ENCODE measurements at places on chromosomes 4 and X.

GRCh38 chr4:187602339-187603092, 393.1 kb upstream of the ZFP42 start:
- DNase-seq, result no peak

- DNase-seq, result no peak
These were observed 224.6 kb downstream of the IL15 start for GRCh38 chr4:141860974-141861373.

DNA sequence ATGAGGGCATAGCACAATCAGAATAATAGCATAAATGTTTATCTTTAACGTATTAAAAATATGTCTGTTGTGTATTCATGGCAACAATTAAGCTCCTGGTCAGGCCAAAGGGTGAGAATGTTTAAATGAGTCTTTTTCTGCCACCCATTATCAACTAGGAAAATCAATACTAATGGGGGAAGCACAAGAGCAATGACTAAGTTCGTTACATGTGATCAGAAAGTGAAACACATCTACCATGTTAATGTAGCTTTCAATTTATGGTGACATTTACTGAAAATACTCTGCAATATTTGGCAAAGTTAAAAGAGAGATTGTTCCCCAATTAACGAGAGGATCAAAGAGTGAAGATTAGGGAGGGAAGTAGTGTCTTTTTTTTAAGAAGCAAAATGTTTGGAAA, 143.7 kb downstream of the NAA11 start:
- no peak for DNase-seq

DNA sequence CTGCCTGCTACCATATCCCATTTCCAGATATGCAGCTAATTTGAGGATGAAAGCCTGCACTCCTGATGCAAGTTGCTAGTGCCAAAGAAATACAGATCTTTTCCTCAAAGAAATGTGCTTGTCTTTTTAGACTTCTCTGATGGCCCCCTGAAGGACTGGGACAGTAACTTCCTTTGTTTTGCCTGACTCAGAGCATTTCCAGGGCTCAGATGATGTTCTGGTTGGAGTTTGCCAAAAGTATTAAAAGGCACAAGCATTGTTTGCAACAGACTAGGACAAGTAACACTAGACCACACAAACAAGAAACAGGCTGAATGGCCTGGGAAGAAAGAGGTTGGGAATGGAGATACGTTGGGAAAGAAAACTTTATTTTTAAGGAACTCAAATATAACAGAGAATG, 175.2 kb downstream of the IL13RA2 start:
- DNase-seq, result no peak

DNA sequence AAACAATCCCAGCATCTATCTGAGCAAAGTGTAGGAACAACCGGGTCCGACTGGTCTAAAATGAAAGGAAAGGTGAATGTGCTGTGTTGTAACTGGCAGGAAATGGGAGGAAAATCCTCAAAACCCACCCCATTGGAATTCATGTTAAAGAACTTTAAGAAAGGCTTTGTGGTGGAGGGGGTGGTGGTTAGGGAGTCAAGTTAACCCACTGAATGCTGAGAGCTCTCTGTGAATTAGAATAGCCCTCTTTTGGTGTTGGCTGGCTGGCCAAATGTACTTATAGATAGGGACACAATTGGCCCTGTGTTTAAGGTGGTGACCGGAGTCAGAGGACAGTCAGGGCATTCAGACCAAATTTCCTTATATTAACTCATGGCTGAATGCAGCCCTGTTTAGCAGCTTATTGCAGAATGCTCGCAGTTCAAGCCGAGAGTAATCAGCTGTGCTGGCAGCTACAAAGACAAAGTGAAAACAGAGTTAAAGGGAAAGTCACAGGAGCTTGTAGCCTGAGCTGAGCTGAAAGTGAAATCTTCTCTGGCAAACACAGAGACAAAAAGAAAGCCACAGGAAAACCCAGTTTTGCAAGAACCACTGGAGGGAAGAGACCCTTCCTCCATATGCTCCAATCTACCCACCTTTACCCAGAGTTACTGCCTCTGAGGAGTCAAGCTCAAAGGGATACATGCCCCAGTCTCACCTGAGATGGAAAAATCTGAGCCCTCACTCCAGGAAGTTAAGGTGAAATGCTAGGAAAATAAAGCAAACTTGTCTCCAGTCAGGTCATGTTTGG, 38.5 kb upstream of the UGT2B7 start:
- DNase-seq, result no peak

GRCh38 chrX:31423609-31424189, 351.9 kb upstream of the FTHL17 start:
- DNase-seq, result no peak

- DNase-seq, result no peak
These were observed 1.4 kb downstream of the MAGED1 start for GRCh38 chrX:51894697-51895336.

DNA sequence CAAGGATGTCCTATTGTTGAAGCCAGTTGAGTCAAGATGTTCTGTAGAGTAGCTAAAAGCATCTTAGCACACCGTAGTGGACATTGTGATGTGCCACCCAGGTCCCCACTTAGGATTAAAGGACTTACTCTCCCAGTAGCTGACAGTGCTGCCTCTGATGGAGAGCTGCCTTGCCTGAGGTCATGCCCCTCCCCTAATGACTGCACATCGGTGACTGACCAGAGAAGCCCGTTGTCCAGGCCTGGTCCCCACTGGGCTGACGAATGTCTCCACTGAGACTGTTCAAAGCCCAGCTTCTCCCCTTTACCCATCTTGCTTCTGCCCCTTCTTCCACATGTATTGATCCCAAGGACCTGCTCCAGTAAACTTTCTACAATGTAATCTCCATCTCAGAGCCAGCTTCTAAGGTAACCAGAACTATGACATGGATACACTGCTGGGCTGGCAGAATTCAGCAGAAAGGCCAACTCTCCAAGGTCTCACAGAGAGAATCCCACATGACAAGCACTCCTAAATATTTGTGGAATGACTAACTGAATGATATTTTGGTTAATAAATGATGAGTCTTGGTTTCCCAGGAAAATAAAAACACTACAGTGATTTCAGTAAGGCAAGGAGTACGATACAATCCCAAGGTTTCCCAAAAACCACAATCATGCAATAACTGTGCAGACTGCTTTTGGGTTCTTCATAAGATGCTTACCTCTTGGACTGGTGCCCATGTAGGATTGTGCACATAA, 82.4 kb upstream of the TMEM150C start:
- no peak for DNase-seq

- no peak for DNase-seq
These were observed 2.2 kb downstream of the USO1 start for GRCh38 chr4:75726577-75726976.

GRCh38 chrX:101393530-101394305, 2.9 kb downstream of the RPL36A start:
- DNase-seq, result no peak

DNA sequence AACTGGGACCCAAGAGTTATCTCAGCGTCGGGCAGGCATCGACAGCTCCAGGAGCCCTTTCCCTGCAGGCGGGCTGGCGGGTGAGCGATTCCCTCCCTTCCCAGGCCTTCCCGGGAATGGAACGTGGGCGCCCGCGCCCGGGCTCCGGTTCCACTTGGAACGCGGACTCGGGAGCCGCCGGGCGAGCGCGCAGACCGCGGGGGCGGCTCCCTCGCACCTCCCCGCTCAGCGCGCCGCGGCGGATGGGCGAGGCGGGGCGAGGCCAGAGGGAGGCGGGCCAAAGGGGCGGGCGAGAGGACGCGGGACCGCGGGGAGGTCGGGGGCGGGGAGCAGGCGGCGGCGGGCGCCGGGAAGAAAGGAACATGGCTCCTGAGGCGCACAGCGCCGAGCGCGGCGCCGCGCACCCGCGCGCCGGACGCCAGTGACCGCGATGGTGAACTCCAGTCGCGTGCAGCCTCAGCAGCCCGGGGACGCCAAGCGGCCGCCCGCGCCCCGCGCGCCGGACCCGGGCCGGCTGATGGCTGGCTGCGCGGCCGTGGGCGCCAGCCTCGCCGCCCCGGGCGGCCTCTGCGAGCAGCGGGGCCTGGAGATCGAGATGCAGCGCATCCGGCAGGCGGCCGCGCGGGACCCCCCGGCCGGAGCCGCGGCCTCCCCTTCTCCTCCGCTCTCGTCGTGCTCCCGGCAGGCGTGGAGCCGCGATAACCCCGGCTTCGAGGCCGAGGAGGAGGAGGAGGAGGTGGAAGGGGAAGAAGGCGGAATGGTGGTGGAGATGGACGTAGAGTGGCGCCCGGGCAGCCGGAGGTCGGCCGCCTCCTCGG, at the start of gene PKD2:
Gene PKD2, plus strand, starts transcription at position 332 of the 818 bp plus-strand sequence. Its CDS starts 99 bp downstream, at position 431.
- DNase-seq, result peak; percentile 42

- DNase-seq, result no peak
These were observed 37.4 kb downstream of the MAML3 start for GRCh38 chr4:140116442-140117104.

DNA sequence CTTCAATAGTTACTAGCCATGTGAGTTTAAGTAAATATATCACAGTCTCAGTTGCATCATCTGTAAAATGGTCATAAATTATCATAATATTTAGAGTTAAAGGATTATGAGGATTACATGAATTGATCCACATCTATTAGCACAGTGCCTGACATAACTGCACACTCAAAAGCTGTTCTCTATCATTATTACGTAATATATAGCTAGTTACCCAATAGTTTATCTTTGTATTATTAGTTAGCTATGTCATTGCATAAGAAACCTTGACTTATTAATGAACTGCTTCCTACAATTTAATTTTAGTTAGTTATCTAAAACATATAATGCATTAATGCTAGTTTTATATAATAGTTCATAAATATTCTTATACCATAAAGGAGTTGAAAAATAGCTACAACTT, 1076.9 kb upstream of the GRID2 start:
- no peak for DNase-seq

Data from activated T-helper 1 cell treated with anti-CD3 and anti-CD28 coated beads, Interleukin-2, amount 50 U/mL, for 16 hours (primary cell).